ENCODE measurements at places on chromosomes 1 and 21. TPM values are rescaled to one million over a fixed set of nuclear protein-coding genes. Genes with fewer than 3 reads are reported as not detected.

DNA sequence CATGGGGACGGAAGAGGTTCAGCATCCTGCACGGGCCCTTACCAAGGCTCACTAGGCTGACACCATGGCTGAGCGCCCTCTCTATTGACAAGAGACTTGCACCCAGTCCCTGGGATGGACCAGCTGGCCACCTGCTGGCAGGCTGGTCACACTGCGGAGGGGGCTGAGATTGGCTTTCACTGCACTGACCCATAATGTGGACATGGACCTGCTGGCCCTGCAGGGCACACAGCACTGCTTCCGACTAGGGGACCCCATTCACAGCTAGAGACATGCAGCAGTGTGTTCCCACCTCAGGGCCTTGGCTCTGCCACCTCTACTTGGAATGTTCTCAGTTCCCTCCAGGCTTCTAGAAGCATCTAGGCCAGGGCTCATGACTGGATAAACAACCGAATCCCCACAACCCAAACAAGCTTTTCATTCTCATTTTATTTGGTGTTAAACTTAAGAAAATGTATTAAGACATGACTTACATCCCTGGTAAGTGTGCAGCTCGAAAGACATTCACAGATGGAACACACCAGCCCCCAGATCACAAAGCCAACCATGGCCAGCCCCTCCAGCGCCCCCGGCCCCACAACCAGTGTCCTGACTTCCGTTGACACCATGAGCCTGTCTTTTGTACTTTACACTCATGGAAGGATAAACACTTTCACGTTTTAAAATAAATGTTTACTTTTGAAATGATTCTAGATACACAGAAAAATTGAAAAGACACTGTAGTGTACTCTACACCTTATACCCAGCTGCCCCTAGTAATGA, 9.3 kb upstream of the SRARP start:
- peak; percentile 25 for DNase-seq

DNA sequence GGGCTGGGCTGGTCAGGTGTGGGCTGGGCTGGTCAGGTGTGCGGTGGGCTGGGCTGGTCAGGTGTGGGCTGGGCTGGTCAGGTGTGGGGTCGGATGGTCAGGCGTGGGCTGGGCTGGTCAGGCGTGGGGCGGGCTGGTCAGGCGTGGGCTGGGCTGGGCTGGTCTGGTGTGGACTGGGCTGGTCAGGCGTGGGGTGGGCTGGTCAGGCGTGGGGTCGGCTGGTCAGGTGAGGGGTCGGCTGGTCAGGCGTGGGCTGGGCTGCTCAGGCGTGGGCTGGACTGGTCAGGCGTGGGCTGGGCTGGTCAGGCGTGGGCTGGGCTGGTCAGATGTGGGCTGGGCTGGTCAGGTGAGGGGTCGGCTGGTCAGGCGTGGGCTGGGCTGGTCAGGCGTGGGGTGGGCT, 5.8 kb upstream of the FNDC10 start:
- DNase-seq, result no peak

GRCh38 chr1:29760067-29760564, 523.8 kb downstream of the PTPRU start:
- no peak for DNase-seq

DNA sequence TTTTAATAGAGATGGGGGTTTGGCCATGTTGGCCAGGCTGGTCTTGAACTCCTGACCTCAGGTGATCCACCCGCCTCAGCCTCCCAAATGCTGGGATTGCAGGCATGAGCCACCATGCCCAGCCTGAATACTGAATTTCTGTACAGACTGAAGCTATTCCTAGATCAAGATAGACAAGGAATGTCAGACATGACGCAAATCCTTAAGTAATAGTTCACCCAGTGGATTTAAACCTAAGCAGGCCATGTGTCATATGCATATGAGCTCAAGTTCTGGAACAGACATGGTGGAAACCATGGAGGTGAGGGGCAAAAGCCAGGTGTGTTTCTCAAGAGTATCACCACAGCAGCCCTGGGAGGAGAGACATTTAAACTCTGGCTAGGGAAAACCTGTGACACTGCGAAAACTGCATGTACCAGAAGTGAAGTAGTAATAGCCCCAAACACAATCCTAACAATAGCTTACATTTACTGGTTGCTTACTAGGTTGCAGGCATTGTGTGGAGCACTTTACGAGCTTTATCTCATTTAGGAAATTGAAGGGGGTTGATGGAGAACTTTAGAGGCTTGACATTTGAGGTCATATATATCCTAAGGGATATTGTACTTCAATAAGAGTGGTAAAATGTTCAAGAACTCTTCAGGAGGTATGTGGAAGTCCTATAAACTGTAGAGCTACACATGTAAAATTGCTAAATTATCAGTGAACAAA, 31.7 kb upstream of the MAN1A2 start:
- no peak for DNase-seq

GRCh38 chr21:25689226-25689625, 45.5 kb downstream of the ATP5PF start:
- no peak for DNase-seq

DNA sequence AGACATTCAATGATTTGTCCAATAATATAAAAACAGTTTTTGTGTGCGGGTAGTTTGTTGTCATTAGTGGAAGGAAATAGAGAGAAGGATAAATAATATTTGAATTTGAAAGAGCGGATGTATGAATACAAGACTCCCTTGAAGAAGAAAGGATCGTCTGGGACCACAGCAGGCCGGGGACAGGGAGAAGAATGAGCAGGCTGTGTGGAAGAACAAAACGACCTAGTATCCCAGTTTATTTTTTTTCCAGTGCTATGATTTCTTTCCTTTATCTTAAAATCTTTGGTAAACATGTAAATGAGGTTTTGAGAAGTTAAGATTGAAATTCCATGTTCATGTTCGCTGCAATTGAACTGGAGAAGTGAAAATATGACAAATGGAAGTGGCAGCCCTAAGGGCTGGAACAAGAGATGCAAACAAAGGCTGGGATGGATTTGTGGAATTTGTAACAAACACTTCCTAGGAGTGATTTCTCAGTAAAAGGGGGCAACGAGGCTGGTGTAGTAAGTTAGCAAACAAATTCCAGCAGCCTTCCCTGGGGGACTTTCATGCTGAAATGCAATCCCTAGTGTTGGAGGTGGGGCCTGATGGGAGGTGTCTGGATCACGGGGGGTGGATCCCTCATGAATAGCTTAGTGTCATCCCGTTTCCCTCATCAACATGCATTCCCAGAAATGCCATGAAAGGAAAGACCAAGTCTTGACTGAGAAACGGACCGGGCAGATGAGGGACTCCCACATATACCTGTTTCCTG, 10.2 kb upstream of the IFI16 start:
- peak; percentile 96 for DNase-seq

- DNase-seq, result no peak
Measured at GRCh38 chr1:101440485-101440884, 203.7 kb downstream of the S1PR1 start.

DNA sequence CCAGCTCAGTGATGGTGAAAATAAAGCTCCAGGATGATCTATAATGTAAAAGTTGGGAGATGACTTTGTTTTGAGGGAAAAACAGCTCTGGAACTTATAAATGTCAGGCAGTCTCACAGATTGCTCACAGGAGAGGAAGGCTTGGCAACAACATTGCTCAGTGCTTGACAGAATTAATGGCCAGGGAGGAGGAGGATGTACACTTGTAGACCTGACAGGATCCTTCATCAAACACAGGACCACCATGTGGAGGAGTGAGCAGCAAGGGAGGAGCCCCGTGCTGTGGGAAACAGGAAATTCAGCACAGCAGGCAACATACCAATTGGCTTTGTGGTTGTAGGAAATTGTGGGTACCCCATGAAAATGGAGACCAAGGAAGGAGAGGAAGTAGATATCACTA, 291.8 kb upstream of the CAMK1G start:
- peak; percentile 58 for DNase-seq

DNA sequence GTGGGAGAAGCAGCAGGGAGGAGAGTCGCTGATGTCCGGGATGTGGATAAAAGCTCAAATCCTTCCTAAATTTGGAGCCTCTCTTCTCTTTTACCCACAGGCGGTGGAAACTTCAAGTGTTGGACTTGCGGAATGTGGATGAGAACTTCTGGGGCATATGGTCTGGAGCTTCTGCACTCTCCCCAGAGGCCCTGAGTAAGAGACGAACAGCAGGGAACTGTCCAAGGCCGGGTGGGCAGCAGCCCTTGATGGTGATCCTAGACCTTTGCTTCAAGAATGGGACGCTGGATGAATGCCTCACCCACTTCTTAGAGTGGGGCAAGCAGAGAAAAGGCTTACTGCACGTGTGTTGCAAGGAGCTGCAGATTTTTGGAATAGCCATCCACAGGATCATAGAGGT, 1.9 kb downstream of the PRAMEF12 start:
- DNase-seq, result no peak

- DNase-seq, result no peak
Measured at GRCh38 chr1:47813970-47814369, 183.2 kb downstream of the TRABD2B start.

DNA sequence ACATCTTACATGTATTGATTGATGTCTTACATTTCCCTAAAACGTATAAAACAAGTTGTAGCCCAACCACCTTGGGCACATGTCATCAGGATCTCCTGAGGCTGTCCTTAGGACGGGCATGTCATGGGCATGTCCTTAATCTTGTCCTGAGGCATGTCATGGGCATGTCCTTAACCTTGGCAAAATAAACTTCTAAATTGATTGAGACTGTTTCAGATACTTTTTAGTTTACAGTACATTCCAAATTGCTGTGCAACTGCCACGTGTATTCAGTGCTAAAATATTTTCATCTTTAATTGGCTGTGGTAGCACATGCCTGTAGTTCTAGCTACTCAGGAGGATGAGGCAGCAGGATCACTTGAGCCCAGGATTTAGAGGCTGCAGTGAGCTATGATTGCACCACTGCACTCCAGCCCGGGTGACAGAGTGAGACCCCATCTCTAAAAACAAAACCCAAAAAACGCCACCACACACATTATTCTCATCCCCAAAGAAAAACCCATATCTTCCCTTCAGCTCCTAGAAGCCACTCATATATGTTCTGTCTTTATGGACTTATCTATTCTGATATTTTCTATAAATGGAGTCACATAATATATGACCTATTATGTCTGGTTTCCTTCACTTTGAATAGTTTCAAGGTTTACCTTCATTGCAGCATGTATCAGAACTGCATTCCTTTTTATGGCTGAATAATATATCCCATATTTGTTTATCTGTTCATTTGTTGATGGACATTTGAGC, 96.0 kb upstream of the BTG3 start:
- DNase-seq, result no peak

DNA sequence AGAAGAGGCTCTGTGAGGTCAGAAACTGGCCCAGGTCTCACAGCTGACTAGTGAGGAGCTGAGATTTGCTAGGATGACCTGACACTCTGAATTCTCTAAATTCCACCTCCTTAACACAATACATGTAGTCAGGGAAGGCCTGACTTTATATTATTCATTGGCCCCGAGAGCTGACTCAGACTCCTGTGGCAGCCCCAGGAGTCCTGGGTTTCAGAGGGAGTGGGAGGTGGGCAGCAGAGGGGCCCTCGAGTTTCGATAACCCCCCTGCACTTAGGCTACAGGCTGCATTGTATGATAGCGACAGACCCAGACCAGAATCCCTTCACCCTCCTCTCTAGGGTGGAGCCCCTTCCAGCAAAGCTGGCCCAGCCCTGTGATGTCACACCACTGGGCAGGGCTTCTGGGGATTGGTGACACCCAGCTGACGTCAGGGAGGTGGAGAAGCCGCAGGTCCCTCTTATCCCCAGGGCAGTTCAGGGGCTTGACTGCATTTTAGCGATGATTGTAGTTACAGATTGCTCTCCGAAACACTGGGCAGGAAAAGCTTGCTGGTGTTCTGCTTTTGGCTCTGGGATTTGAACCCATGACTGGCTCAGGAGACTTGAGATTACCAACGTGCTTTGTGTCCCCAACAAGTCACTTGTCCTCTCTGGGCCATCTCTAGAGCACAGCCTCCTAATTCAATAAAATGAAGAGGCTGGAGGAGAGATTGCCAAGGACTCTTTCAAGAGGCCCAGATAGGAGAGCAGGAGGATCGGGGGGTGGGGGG, 17.0 kb upstream of the GPR37L1 start:
- peak; percentile 89 for DNase-seq

DNA sequence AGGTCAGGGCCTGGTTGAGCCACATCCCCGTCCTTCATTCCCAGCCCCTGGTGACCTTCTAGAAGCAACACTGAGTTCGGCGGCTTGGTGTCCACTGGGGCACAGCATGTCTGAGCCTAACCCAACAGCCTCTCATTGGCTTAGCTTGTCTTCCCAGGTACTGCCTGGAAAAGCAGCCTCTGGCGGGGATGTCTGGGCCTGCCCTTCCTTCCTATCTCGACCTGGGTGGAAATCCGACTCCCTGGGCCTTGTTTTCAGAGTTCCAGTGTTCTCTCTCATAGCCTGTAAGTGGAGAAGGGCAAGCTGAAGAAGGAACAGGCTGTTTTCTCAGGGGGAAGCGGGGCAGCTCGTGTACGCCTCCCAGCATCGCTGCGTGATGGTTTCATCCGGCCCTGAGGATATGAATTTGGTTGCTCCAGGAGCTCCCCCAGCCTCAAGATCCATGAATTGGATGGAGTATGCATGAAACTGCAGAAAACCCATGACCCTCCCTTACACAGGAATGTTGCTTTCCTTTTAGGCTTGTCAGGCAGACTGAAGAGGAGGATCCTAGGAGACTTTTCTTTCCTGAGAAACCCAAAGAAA, 116.5 kb upstream of the IRF2BP2 start:
- peak; percentile 57 for DNase-seq

- DNase-seq, result peak; percentile 30
Measured at GRCh38 chr1:247681288-247681897, 1.9 kb upstream of the OR13G1 start.

DNA sequence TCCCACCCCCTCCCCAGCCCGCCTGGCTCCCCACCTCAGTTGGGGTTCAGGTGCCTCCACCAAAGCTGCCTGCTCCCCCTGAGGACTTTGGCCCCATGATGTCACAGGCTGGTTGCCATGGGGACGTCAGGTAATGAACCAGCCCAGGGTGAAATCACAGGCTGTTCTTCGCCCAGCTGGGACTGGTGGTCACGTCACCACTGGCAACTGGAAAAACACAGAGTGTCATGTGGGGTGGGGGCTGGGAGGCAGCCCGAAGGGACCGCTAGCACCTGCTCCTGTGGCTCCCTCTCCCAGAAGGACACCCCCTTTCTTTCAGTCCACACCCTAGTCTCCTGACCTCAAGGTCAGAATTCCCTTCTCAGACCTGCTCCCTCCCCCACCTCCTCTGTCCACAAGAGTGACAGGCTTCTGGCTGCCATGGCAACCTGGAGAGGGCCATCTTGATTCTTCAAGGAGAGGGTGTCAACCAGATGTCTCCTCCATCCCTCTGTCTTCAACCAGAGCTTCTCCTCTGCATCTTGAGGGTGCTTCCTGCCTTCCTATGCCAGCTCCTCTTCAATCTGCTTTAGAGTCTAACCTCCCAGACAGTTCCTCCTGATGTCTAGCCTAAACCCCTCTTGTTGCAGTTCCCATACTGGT, 6.2 kb downstream of the FAM131C start:
- no peak for DNase-seq

Gene SPRR2E
- total RNA-seq, result not detected

Gene C1orf226
- total RNA-seq, result 1.7 TPM

Gene S100A7A
- 2.9 TPM for total RNA-seq

Gene SCAF4
- 13.0 TPM for total RNA-seq

Gene SPATA46
- not detected for total RNA-seq

Gene KANK4
- 16.1 TPM for total RNA-seq

Gene SLAMF1
- 0.24 TPM for total RNA-seq

Gene GPR161
- 20.0 TPM for total RNA-seq
